NCI-H2227 treated with DMSO at 0.1 percent for 48 hours (cell line): ENCODE measurements at places on chromosomes 6 and 20.

- DNase-seq, result no peak
Observed at GRCh38 chr6:70351461-70351860, 48.6 kb upstream of the COL9A1 start.

DNA sequence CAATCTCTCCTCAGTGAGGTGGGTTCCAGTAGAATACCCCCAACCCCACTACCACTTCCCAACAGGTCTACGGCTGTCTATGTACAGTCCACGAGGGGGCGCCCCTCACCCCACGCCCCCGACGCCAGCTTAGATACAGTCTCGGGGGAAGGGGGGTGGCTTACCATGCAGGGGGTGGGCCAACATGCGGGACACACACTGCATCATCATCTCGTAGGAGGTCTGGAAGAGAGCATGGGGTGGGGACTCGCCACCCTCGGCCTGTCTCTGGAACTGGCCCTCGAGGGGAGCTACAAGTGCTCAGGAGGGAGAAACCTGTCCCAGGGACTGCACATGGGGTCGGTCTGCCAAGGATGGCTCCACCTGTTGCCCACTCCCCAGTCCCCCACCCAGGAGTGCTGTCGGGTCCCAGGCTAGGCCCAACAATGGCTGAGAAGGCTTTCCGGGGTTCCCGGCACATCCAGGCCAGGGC is 8.5 kb downstream of the MTCH1 start:
- DNase-seq, result no peak

GRCh38 chr20:62617711-62618483 is 24.4 kb upstream of the SLCO4A1 start:
- no peak for DNase-seq

GRCh38 chr6:117907601-117908245 is 659 bp downstream of the SLC35F1 start:
- DNase-seq, result no peak

DNA sequence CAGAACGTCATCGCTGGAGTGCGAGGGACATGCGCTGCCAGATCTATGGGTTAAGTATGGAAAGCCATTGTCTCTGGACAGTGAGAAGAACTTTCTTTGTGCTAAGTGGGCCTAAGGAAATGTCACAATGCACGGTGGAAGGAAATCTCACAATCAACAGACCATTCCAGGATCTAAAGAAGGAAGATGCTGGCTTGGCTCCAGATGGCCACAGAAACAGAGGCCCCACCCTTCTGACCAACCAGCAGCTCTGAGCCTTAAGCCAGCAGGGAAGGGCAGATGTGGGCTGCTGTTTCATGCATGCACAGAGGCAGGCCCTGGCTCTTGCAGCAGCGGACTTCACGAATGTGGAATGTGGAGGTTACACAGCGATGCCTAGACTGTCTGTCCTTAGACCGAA is 156.3 kb downstream of the SOBP start:
- DNase-seq, result no peak

GRCh38 chr6:12522347-12522746 is 194.2 kb upstream of the PHACTR1 start:
- DNase-seq, result no peak

- no peak for DNase-seq
Observed at GRCh38 chr6:125745281-125746018, 4.0 kb upstream of the HEY2 start.

GRCh38 chr6:125808591-125808990 is 17.8 kb downstream of the NCOA7 start:
- no peak for DNase-seq

DNA sequence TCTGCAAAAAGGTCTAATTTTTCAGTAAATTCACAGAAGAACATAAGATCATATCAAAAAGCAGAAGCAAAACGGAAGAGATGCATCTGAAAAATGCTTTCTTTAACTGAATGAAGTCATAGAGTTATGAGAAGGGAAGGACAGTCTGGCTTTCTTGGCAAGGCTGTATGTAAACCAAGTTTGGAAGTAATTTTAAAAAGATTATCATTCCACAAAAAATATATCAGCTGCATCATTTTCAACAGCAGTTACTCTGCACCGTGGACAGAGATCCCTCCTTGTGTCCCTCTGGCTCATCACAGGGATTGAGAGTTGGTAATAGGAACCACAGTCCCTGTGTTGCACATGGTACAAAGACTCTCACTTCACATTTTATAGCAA is 258.5 kb downstream of the HIVEP2 start:
- DNase-seq, result no peak

- DNase-seq, result no peak
Observed at GRCh38 chr6:16781348-16782169, 20.3 kb upstream of the ATXN1 start.

- no peak for DNase-seq
Observed at GRCh38 chr6:46990031-46990644, 52.0 kb downstream of the ADGRF1 start.

- DNase-seq, result no peak
Observed at GRCh38 chr20:45857882-45858216, 435 bp downstream of the ZSWIM3 start.

DNA sequence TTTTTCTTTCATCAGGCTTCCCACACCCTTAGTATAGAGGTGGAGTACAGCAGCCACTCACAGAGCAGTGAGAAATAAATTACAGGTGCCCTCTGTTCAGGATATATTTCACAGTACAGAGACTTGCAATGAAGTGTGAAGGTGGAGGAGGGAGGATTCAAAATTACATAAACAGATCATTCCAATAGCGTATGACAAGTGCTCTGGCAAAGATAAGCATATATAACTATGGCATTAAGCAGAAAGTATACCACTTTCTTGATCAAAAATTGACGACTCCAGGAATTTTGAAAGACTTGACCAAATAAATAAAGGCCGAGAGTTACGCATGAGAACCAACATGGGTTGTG is 108.7 kb downstream of the GPX5 start:
- no peak for DNase-seq

DNA sequence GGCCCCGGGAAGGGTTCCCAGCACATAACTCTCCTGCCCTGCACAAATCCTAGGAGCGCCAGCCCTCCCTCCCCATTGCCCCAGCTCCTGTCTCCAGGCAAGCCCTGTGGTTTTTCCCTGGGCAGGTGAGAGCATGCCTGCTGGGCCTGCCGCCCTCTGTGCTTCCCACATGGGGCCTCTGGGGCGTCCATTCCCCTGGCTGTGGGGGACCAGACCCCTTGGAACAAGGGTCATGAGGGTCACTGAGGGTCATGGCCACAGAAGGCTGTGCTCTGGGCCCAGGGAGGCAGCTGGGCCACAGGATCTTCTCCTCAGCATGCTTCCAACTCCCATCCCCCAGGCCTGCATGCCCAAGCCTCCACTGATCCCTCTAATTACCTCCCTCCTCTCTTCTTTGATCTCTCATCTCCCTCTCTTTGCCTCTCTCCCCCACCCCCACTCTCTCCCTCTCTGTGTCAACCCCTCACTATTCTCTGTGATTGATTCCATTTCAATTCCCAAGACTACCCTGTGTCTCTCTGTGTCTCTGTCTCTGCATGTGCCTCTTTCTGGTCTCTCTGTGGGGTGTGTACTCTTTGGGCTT is 6.1 kb downstream of the MDFI start:
- peak; percentile 24 for DNase-seq

DNA sequence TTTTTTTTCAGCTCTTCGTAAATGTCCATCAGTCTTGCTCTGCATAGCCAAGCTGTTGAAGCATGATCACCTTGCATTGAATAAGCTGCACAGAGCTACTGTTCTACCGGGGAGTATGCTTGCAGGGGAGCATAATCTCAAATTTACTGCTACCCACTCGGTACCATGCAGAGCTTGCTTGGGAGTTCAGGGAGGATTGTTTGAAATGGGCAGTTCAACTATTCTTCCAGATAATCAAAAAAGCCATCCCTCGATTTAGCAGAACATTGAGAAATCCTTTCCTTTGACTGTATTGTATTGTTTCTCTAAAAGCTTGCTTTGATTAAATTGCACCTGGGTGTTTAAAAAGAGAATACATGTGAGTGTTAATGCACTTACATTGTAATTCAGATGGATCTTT is 332.6 kb downstream of the UTRN start:
- no peak for DNase-seq

- no peak for DNase-seq
Observed at GRCh38 chr20:50417023-50417329, 93.2 kb upstream of the PTPN1 start.
